Natural killer cell treated with Interleukin-12 subunit alpha and Interleukin-12 subunit beta and Interleukin-15 and Interleukin-18, amount 100 ng/mL, for 72 hours (primary cell): ENCODE measurements at places on chromosomes 5 and 9. TPM values are rescaled to one million over a fixed set of nuclear protein-coding genes. Genes with fewer than 3 reads are reported as not detected.

Gene SLC22A4
- total RNA-seq, result 0.93 TPM

DNA sequence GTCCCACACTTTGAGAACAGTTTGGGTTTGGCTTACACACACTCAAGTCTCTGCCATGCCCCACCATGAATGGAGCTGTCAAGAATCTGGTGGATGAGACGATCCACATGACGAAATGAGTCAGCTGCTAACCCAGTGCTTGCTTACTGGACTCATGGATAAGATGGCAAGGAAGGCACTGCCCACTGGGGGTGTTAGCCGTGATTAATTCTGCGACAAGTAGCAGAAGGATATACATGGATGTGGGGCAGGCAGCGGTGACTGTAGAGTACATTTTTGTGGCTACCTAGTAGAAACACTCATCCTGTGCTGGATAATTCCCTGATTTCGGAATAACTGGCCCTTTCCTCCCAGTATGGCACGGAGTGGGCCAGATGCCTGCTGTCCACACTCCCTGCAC lies 77.5 kb downstream of the SPATA31C2 start:
- no peaks in the 10 kb centered on the region for H3K4me1 ChIP-seq
- no peak overlapping the region for H3K4me3 ChIP-seq
- no peak overlapping the region for H3K27ac ChIP-seq
- no peak for DNase-seq
- H3K36me3 ChIP-seq, result no peaks in the 10 kb centered on the region
- peaks cover 9% of the 10 kb centered on the region for H3K27me3 ChIP-seq

- no peak for DNase-seq
- H3K4me3 ChIP-seq, result no peak overlapping the region
- H3K36me3 ChIP-seq, result no peaks in the 10 kb centered on the region
Observed at GRCh38 chr9:21758540-21758939, 43.9 kb upstream of the MTAP start.

Gene SOHLH1
- not detected for total RNA-seq

Gene CDC20B
- total RNA-seq, result 0.31 TPM

DNA sequence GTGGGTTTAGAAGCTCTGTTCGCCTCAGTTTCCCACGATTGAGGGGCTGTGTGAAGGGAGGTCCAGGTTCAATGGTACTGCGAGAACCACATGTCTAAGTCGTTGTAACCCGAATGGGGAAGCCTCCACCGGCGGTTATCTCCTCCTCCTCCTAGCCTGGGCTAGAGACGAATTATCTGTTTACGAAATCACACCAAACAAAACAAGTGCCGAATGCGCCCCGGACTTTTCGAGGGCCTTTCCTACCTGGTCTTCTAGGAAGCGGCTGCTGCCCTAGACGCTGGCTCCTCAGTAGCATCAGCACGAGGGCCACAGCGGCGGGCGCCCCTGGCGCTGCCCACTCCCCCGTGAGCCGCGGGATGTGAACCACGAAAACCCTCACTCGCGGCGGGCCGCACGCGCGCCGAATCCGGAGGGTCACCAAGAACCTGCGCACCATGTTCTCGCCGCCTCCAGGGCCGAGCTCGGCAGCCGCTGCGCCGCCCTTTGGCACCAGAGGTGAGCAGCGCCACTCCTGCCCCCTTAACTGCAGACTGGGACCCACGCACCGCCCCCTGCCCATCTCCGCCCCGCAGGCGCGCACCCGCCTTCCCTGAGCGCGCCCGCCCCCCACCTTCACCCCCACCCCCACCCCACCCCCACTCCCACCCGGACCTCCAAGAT lies at the start of gene CDKN2A:
Gene CDKN2A (minus strand): TSS at position 500 of the 663 bp plus-strand sequence.
- H3K4me1 ChIP-seq, result peaks cover 16% of the 10 kb centered on the region

Gene CCNI2
- 3.9 TPM for total RNA-seq

DNA sequence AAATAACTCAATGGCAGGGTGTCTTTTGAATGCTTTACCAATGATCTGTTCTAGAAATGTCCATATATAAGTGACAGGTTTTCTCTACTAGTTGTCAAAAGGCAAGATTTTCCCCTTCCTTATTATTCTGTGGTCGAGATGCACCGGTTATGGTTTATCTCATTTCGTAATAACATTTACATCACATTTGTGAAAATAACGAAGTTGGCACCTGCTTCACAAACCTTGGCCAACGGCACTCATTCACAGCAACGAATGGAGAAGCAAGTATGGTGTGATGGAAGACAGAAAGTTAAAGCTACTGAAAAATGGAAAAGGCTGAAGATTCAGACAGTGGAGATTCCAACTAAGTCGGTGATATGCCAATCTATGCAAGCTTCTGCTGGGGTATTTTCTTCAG lies 235.8 kb downstream of the KCTD16 start:
- no peak overlapping the region for H3K4me3 ChIP-seq
- H3K4me1 ChIP-seq, result no peaks in the 10 kb centered on the region
- H3K27me3 ChIP-seq, result no peaks in the 10 kb centered on the region
- no peaks in the 10 kb centered on the region for H3K36me3 ChIP-seq

DNA sequence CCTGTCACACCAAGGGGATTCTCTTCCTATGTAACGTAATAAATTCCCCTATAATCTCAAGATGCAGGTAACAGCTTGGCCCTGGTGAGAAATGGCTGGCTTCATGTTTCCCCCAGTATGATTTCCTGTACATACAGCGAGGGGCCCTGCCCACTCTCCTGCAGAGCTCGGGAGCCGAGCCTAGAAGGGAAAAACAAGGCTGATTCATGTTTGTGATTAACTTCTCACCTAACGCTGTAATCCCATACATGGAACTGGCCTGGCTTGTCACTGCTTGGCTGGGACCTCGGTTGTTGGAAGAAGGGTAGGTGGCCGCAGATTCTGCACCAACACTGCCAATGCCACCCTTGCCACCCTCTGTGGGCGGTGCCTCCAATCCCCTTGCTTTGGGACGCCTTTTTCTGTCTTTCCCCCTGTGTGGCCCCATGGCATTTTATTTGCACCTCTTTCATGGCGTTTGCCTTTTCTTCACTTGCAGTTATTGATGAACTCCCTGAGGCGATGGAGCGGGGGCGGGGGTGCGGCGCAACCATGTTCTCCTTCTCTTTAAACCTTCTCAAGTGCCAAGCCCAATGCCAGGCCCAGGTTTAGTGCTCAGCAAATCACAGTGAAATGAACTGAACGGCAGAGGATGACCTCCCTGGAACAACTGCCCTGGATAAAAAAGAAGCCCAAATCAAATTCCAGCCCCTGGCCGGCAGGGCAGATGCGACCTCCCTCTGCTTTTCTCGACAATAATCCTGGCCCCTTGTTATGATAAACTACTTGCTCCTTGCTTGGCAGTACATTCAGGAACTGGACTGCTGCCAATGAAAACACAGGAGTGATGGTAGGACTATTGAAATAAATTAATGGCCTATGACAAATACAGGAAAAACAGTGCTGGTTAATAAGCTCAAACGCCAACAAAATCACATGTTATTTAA lies 108.1 kb downstream of the TMEM174 start:
- H3K27ac ChIP-seq, result no peak overlapping the region
- H3K4me1 ChIP-seq, result no peaks in the 10 kb centered on the region
- H3K36me3 ChIP-seq, result no peaks in the 10 kb centered on the region
- no peak for DNase-seq
- no peak overlapping the region for H3K4me3 ChIP-seq
- peaks cover 73% of the 10 kb centered on the region for H3K27me3 ChIP-seq

GRCh38 chr9:8799615-8800014 lies 1000.0 kb upstream of the DMAC1 start:
- H3K36me3 ChIP-seq, result no peaks in the 10 kb centered on the region
- H3K27me3 ChIP-seq, result no peaks in the 10 kb centered on the region
- H3K4me3 ChIP-seq, result no peak overlapping the region
- DNase-seq, result no peak

- H3K27ac ChIP-seq, result no peak overlapping the region
- no peaks in the 10 kb centered on the region for H3K27me3 ChIP-seq
- H3K4me3 ChIP-seq, result no peak overlapping the region
- no peaks in the 10 kb centered on the region for H3K36me3 ChIP-seq
Observed at GRCh38 chr9:8637626-8638025, 838.0 kb upstream of the DMAC1 start.

Gene ZBED3
- total RNA-seq, result 0.17 TPM

GRCh38 chr9:83582029-83582428 lies 40.9 kb upstream of the IDNK start:
- H3K36me3 ChIP-seq, result peaks cover 24% of the 10 kb centered on the region
- peaks cover 2% of the 10 kb centered on the region for H3K27me3 ChIP-seq
- no peak for DNase-seq

- H3K36me3 ChIP-seq, result no peaks in the 10 kb centered on the region
- no peak overlapping the region for H3K27ac ChIP-seq
- H3K4me1 ChIP-seq, result peaks cover 6% of the 10 kb centered on the region
- H3K4me3 ChIP-seq, result no peak overlapping the region
- no peaks in the 10 kb centered on the region for H3K27me3 ChIP-seq
- no peak for DNase-seq
Observed at GRCh38 chr9:6855860-6856259, 98.1 kb downstream of the KDM4C start.

Gene WWC1
- total RNA-seq, result not detected

DNA sequence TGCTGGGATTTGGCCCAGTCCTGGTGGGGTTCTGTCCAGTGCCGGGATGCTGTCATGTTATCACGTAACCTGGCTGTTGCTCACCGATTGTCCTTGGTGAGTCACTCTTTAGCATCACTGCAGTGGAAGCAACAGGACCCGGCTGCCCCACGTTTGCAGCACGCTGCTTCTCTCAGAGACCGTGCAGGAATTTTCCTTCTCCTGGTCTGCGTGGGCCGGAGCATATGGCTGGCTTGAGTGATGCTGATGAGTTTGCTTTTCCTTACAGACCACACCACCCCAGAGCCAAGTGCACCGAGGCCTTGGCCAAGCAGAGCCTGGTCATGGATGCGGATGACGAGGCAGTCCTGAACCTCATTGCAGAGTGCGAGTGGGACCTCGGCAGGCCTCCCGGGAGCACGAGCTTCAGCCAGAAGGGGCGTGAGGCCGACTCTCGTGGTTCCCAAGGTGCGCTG lies 21.4 kb downstream of the CEP72 start:
- DNase-seq, result no peak
- no peak overlapping the region for H3K27ac ChIP-seq
- no peaks in the 10 kb centered on the region for H3K27me3 ChIP-seq
- H3K4me3 ChIP-seq, result no peak overlapping the region

DNA sequence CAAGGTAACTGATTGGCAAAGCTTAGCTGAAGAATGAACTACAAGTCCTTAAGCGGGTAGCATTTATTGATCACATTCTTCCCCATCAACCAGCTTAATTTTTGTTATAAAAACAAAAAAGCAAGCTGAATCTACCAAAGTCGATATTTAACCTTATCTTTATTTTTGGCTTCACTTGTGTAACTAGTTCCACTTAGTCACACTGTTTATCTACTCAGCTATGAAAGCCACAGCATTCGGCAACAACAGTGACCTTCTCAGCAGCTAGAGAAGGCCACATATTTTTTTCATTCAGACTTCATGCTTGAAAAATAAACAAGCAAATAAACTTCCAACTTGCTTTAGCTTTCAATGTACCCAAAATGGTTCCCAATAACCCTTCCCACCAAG lies 69.4 kb downstream of the KLHL3 start:
- H3K27ac ChIP-seq, result peak overlapping the region; percentile 28
- H3K36me3 ChIP-seq, result no peaks in the 10 kb centered on the region
- H3K4me1 ChIP-seq, result peaks cover 14% of the 10 kb centered on the region
- no peak for DNase-seq
- H3K4me3 ChIP-seq, result peak overlapping the region; percentile 45

GRCh38 chr9:126558051-126558665 lies 55.6 kb upstream of the LMX1B start:
- H3K36me3 ChIP-seq, result no peaks in the 10 kb centered on the region
- H3K27ac ChIP-seq, result no peak overlapping the region
- DNase-seq, result peak; percentile 72

DNA sequence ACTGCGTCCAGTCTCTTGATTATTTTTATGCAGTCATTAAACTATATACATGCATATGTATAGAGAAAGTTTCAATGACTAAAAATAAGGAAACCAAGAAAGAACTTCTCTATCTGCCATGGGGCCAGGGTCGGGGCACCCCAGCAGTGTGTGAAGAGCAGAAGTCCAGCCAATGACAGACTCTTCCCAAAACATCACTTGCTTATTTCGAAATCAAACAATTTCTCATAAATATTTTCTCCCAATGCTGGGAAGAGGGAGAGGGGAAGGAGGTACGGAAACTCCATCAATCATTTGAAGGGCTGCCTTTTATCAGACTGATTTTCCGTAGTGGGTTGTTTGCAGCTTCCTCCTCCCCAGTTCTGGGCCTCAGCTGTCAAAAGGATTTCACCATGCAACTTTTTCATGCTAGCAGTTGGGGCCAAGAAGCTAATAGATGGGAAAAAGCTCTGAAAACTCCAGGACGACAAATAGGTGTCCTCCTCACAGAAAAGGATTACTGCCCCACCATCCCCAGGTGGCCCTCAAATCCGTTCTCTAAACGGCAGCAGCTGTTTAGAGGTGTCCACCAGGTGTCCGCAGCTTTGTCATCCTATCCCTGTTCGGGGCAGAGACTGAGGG lies 617 bp upstream of the FPGS start:
- H3K27me3 ChIP-seq, result no peaks in the 10 kb centered on the region
- peak overlapping the region; percentile 97 for H3K27ac ChIP-seq
- peak overlapping the region; percentile 95 for H3K4me3 ChIP-seq
- no peak for DNase-seq
- no peaks in the 10 kb centered on the region for H3K36me3 ChIP-seq
- H3K4me1 ChIP-seq, result peaks cover 8% of the 10 kb centered on the region

DNA sequence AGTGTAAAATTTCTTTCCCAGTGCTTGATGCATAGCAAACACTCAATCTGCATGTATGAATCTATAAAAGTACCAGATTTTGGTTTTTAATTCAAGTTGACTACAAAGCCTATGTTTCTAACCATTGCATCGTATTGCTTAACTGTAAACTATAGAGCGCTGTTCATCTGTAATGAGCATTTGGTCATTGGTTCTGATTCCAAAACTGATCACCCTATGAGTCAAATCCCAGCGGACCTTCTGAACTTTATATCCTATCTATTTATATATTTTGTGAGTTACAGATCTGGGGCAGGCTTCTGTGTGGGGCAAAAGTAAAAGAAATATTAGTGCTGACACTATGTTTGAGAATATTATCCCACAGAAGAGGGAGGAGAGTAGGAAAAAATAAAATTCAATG lies 305.7 kb upstream of the TNC start:
- no peak for DNase-seq
- H3K36me3 ChIP-seq, result no peaks in the 10 kb centered on the region
- H3K27ac ChIP-seq, result no peak overlapping the region
- no peaks in the 10 kb centered on the region for H3K4me1 ChIP-seq
- no peaks in the 10 kb centered on the region for H3K27me3 ChIP-seq

Gene C5orf34
- 6.5 TPM for total RNA-seq
